NCI-H2081 (cell line): ENCODE measurements at places on chromosomes 11 and 22.
A peak's percentile ranks its signal among the peaks of the same experiment; 100 is the strongest.

DNA sequence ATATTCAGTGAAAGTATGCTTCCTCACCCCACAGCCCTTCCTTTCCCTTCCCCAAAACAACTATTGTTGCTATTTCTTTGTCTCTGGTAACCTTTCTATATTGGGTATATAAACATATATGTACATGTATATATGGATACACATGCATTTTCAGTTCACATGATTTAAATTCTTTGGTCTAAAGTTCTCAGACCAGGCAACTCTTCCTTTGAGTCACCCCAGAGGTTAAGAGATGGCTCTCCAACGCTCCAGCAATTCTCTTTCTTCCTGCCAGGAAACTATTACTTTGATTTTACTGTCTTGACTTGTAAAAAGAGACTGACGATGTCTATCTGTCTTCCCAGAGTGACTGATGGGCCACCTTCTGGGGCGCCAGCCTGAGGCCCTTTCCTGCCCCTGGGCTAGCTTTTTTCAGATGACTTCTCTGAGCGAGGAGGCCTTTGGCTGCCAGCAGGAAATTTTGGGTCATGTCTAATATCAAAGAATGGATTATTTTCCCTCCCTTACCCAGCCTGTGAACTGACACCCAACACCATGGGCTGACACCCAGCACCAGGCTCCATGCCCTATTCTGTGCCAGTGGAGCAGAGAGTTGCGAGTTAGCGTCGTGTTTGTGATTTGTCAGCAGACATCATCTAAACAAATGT is 14.4 kb upstream of the ST3GAL4 start:
- no peak for DNase-seq

GRCh38 chr11:62444236-62444833 is 25.5 kb downstream of the SCGB1A1 start:
- peak; percentile 71 for DNase-seq

DNA sequence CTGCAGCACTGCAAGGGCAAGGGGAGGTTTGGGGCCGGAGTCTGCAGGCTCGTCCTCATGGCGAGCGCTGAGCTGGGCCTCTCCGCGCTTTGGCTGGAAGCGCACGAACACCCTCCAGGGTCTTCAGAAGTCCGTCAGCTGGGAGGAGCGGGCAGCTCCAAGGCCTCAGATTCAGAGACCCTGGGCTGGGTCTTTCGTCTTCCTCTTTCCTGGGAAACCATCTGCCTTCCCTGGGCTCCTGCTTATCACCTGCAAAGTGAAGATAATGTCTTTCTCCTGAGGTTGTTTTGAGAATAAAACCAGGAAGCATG is 525.6 kb downstream of the BRD1 start:
- DNase-seq = no peak

GRCh38 chr11:131867457-131868257 is 497.2 kb downstream of the NTM start:
- DNase-seq = peak; percentile 83

DNA sequence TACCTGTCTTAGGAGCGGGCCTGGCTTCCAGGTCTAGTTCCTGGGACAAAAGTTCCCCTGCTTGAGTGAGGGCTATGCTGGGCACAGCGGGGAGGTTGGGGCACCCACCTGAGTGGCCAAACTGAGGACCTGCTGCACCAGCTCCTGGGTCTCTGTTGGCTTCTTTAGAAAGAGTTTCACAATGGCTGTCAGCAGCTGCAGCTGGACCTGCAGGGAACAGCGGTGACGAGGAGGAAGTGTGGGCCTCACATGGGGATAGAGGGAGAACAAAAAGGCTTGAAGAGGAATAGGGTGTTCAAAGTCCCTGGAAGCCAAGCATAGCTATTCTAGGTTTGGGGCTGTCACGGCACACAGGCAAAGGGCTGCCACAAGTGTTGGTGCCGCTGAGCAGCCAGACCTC is 26.7 kb upstream of the RASL10A start:
- DNase-seq = no peak

DNA sequence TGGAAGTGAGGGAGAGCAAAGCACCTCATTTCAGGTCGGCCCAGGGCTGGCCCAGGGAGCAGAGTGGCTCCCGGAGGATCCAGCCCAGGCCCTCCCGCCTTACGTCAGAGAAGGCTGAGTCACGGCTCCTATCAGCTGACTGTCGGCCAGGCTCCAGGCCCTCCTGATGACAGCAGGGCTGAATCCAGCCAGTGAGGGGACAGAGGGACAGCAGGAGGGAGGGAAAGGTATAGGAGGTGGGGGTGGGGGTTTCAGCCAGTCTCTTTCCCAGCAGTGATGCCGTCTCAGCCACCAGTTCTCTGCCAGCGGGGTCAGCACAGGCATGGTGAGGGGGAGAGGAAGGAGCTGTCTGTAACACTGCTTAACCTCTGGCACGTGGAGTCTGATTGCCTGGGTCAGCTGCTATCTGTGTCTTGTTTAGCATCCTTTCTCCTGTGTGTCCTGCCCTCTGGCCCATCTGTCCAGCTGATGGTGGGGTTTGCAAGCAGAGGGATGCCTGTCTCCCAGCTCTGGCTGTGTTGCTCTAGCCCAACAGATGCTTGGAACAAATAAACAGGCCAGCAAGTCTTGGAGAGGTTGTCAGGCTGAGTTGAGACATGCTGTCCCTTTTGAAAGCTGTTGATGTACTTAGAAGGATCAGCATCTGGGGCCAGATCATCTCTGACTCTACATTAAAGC is 74.0 kb downstream of the ADAMTS15 start:
- no peak for DNase-seq

GRCh38 chr11:130389335-130389935 is 39.0 kb downstream of the ADAMTS8 start:
- no peak for DNase-seq

- no peak for DNase-seq
Observed at GRCh38 chr11:1437500-1437899, 47.8 kb downstream of the BRSK2 start.

- no peak for DNase-seq
Observed at GRCh38 chr11:58921778-58922390, 17.4 kb upstream of the GLYATL1 start.

DNA sequence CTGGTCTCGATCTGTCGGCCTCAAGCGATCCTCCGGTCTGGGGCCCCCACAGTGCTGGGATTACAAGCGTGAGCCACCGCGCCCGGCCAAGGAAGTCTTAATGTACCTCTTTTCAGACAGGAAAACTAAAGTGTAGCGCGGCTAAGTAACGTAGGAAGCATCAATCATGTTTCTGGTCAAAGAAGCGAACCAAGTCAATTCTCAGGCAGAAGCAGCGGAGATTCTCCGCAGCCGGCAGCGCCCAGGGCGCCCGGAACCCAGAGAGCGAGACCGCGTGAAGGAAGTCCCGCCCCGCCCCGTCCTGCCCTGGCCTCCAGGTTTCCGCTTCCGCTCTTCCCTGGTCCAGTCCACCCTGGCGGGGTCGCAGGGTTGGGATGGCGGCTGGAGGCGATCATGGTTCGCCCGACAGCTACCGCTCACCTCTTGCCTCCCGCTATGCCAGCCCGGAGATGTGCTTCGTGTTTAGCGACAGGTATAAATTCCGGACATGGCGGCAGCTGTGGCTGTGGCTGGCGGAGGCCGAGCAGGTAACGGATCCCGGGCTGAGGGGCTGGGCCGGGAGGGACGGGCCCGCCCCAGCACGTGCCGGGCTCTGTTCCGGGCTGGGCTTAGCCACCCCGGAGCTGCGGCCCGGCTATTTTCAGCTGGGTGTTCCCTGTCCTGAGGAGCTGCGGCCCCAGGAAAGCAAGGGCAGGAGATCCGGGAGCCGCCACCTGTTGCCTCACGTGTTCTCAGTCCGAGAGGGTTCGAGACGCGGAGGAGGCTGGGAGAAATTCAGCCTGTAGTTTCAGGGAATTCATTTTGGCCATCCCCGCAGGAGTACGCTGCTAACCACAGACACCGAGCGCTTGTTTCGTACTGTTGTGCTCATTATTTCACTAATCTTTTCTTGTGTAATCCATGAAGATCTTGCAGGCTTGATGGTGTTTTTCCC is at the start of gene ADSL:
Gene ADSL (plus strand): TSS at position 316 of the 934 bp plus-strand sequence. CDS start 59 bp downstream, at position 375.
- DNase-seq = peak; percentile 77

DNA sequence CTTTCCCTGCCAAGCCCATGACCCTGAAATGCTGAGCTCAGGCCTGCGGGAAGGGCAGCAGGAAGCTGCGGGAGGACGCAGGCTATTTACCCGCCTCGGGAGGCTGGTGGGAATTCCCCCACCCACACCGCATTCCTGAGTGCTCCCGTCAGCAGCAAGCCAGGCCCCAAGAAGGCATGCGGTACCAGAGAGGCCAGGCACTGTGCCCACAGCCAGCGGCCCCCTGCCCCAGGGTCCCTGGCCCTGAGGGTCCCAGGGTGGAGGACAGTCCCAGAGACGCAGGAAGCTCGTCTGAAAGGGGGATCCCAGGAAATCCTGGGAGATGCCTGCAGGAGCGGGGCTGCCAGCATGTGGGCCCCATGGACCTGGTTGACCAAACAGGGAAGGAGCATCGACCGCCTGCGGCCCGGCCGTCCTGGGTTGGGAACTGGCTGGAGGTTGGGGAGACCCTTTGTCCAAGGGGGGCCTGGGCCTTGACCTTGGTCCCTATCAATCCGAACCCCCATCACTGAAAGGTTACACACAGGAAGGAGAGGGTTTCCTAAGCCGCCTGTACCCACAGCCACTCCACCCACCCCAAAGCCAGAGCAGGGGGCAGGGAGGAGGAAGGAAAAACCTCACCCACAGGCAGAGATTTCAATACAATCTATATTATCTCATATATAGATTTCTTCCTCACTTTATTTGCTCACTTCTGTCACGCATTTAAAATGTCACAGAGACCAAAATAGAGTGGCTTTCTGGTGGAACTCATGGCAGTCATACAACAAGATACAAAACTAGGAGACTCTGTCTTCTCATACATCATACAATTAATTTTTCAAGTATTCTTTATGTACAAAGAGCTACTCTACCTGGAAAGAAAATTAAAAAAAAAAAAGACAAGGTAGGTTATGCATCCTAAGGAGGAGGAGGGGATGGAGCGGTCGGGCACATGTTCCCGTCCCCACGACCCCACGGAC is 17.1 kb downstream of the MAFF start:
- no peak for DNase-seq

- no peak for DNase-seq
Observed at GRCh38 chr11:108926171-108926840, 261.4 kb downstream of the DDX10 start.

DNA sequence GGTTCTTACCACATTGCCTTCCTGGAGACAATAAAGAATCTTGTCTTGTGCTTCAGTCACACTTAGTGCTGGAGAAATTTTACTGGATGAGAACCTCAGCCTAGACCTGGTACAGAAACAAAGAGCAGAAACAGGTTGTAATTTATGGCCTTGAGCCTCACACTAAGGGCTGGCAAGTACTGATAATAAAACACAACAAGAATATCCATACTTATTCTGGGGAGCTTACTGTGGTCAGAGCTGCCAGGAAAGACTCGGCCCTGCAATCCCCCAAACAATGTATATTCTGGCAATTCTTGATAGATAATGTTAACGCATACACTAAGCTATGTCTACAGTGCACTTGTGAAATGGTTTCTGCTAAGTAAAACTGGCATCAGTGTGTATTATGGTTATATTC is 9.7 kb downstream of the SNX19 start:
- no peak for DNase-seq
